ENCODE measurements at places on chromosomes 1 and 21.

- no peak overlapping the region for H3K27ac ChIP-seq
- no peak for DNase-seq
- H3K36me3 ChIP-seq, result no peaks in the 10 kb centered on the region
- no peaks in the 10 kb centered on the region for H3K4me1 ChIP-seq
- no peak overlapping the region for H3K4me3 ChIP-seq
- peaks cover 3% of the 10 kb centered on the region for H3K27me3 ChIP-seq
Observed at GRCh38 chr1:34358636-34359035, 181.9 kb downstream of the C1orf94 start.

- no peaks in the 10 kb centered on the region for H3K36me3 ChIP-seq
- peaks cover 13% of the 10 kb centered on the region for H3K27me3 ChIP-seq
- no peak for DNase-seq
- no peaks in the 10 kb centered on the region for H3K4me1 ChIP-seq
- no peak overlapping the region for H3K27ac ChIP-seq
- no peak overlapping the region for H3K4me3 ChIP-seq
Observed at GRCh38 chr1:119440721-119441307, 25.9 kb downstream of the HSD3B2 start.

- H3K27ac ChIP-seq, result no peak overlapping the region
- no peak overlapping the region for H3K4me3 ChIP-seq
- no peak for DNase-seq
- H3K4me1 ChIP-seq, result peaks cover 27% of the 10 kb centered on the region
- H3K36me3 ChIP-seq, result no peaks in the 10 kb centered on the region
Observed at GRCh38 chr1:172756024-172756423, 97.1 kb downstream of the FASLG start.

GRCh38 chr1:16981269-16981849 is 939 bp upstream of the MFAP2 start:
- H3K4me1 ChIP-seq, result no peaks in the 10 kb centered on the region
- peaks cover 3% of the 10 kb centered on the region for H3K36me3 ChIP-seq
- H3K4me3 ChIP-seq, result no peak overlapping the region
- no peak for DNase-seq
- H3K27ac ChIP-seq, result no peak overlapping the region
- H3K27me3 ChIP-seq, result peaks cover 26% of the 10 kb centered on the region

DNA sequence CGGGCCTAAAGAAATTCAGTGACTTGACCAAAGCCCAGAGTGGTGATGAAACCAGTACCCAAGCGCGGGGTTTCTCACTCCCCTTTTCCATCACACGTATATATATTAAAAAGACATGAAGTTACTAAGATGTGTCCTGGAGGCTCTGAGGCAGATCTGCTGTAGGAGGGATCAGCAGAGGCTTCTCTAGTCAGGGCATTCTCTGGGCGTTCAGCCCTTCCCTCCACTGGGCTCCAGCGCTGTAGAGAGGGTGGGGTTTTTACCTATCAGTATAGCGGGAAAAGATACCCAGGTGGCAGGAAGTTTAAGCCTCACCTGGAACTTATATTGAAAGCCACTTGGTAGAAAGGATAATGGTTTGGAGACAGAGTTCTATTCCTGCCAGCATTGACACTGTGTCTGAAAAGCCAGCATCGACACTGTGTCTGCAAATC is 862 bp upstream of the PLEKHO1 start:
- H3K4me3 ChIP-seq, result peak overlapping the region; percentile 76
- peaks cover 46% of the 10 kb centered on the region for H3K4me1 ChIP-seq
- peaks cover 23% of the 10 kb centered on the region for H3K27me3 ChIP-seq

Measured in activated T-helper 2 cell treated with anti-CD3 and anti-CD28 coated beads, Interferon-gamma antibody, Interleukin-2, Interleukin-4, amounts not matched to agents 10 μg/mL and 5 μg/mL and 100 μg/mL, durations not matched to agents 14 hours and 24 hours and 36 hours (primary cell).